Esophagus muscularis mucosa (tissue), 4 donors: ENCODE measurements at places on chromosomes 12 and 14. TPM values are rescaled to one million over a fixed set of nuclear protein-coding genes. Genes with fewer than 3 reads are reported as not detected.
A peak's percentile ranks its signal among the peaks of the same experiment; 100 is the strongest.

The MAP4K5 gene
- 95.9 TPM for total RNA-seq

The KLRC4 gene
- not detected for total RNA-seq

DNA sequence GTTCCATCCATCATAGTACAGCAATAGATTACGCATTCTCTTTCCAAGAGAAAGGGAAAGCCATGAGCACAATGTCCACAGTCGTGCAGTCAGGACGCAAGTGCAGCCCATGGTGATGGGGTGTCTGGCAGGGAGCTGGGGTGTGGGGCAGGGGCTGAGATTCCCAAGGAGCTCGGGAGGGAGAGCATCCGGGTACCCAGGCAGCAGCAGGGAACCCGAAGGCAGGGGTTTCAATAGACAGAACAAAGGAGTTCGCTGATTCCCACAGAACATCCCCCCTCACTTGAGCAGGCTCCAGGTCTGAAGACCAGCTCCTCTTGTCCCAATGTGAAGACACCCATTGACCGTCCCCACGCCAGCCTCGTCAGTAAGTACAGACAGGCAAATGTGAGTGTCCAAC lies 13.5 kb downstream of the ANHX start:
- no peaks in the 10 kb centered on the region for H3K4me1 ChIP-seq
- H3K4me3 ChIP-seq = no peak overlapping the region
- no peaks in the 10 kb centered on the region for H3K27me3 ChIP-seq
- DNase-seq = no peak

- no peak overlapping the region for H3K27ac ChIP-seq
- H3K4me3 ChIP-seq = no peak overlapping the region
- peaks cover 15% of the 10 kb centered on the region for H3K27me3 ChIP-seq
- DNase-seq = no peak
- peaks cover 28% of the 10 kb centered on the region for H3K4me1 ChIP-seq
- H3K36me3 ChIP-seq = no peaks in the 10 kb centered on the region
Observed at GRCh38 chr12:132426349-132427173, 63.4 kb upstream of the FBRSL1 start.

- no peak overlapping the region for H3K27ac ChIP-seq
- peaks cover 6% of the 10 kb centered on the region for H3K27me3 ChIP-seq
- peaks cover 61% of the 10 kb centered on the region for H3K4me1 ChIP-seq
- no peaks in the 10 kb centered on the region for H3K36me3 ChIP-seq
Observed at GRCh38 chr14:60510254-60510950, 1.5 kb downstream of the SIX6 start.

DNA sequence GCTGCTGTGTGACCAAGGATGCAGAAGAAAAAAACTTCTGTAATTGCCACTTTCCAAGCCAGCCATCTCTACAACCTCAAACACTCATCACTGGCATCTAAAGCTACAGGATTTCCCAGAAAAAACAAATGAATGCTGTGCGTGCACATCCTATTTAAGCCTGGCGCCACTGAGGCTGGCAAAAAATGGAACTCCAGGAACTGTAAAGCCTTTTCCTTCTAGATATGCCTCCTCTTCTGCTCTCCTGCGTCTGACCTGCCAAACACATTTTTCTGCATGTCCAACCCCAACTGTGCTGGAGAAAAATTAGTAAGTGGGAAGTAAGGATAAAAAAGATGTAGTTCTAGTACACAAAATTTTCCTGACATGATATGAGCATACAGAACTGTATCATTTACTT lies 184.9 kb downstream of the ITPR2 start:
- peaks cover 51% of the 10 kb centered on the region for H3K4me1 ChIP-seq
- H3K4me3 ChIP-seq = no peak overlapping the region
- peak overlapping the region; percentile 40 for H3K27ac ChIP-seq
- H3K36me3 ChIP-seq = no peaks in the 10 kb centered on the region
